Vagina (tissue), 2 donors: ENCODE measurements at places on chromosomes 13 and 19. TPM values are rescaled to one million over a fixed set of nuclear protein-coding genes. Genes with fewer than 3 reads are reported as not detected.

- no peak for DNase-seq
Measured at GRCh38 chr13:80040196-80040980, 300.5 kb downstream of the SPRY2 start.

DNA sequence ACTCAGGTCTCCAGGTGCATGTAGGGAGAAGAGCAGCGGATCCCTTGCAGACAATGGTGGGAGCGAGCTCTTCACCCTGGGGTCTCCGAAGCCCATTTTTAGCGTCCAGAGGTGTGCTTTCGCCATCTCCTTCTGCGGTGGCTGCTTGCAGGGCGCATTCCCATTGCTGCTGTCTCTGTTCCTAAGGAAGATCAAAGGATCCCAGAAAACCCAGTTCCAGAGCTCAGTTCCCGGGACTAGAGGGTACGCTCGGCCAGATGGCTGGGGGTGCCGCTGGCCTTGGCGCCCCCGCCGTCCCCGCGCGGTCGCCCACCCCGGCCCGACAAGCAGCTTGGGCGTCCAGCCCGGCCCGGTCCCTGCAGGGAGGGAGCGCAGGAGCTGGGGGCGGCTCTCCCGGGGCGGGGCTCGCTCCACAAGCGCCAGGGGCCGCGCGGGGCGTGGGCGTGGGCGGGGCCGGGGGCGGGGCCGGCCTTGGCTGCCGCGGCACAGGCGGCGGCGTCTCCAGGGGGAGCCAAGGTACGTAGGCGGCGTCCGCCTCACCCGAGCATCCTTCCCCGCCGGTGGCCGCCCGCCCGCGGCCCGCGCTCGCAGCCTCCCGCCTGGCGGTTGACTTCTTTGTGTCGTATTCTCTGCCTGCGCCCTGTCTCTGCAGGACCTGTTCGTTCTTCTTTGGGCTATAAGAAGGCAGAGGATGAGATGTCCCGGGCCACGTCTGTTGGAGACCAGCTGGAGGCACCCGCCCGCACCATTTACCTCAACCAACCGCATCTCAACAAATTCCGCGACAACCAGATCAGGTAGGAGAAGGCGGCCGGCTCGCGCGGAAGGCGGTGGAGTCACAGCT, 96.8 kb downstream of the ATP8A2 start:
- DNase-seq: no peak

DNA sequence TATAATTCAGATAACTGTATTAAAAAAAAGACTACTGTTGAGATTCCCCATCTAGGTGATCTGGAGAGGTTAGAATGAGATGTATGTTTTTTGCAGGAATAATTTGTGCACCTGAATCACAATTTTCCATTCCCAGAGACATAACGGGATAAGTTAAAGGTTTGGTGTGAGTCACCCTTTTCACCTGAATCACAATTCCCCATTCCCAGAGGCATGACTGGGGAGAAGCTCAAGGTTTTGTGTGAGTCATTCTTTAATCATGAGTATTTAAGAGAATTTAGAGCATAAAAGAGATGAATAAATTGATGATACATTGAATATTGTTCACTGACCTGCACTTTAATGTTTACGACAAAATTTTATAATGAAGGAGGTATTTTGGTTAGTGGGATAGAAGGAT, 9.0 kb downstream of the OR7A5 start:
- no peak for DNase-seq

GRCh38 chr13:73000027-73000674, 58.7 kb upstream of the KLF5 start:
- no peak for DNase-seq

GRCh38 chr19:18257503-18258470, 16.5 kb downstream of the IQCN start:
- no peak for DNase-seq

GRCh38 chr13:75479102-75479740, 2.7 kb downstream of the TBC1D4 start:
- no peak for DNase-seq

- no peak for DNase-seq
Measured at GRCh38 chr19:16062789-16063188, 13.5 kb upstream of the TPM4 start.

GRCh38 chr19:11881151-11881800, 6.3 kb upstream of the ZNF69 start:
- no peak for DNase-seq

GRCh38 chr19:32858155-32858554, 11.4 kb downstream of the SLC7A9 start:
- no peak for DNase-seq

- DNase-seq: no peak
Measured at GRCh38 chr13:34926508-34926907, 15.6 kb upstream of the NBEA start.

DNA sequence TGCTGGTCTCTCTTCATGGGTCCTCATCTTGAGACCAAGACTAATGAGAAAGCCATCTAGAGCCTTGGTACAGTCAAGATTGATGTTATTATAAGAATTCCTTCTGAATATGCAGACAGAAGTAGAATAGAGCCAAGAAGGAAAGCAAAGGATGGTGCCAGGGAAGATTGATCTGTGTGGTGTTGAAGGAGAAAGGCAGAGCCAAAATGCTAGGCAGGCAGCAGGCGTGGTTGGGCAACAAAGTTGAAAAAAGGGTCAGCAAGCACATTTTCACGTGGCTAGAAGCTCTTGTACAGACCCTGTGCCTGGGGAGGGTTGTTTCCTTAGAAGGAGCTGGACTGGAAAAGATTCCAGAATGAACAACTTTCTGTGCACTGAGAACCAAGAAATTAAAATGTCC, 319.7 kb upstream of the ARGLU1 start:
- no peak for DNase-seq

- DNase-seq: no peak
Measured at GRCh38 chr19:34959021-34959420, 5.0 kb downstream of the ZNF792 start.

DNA sequence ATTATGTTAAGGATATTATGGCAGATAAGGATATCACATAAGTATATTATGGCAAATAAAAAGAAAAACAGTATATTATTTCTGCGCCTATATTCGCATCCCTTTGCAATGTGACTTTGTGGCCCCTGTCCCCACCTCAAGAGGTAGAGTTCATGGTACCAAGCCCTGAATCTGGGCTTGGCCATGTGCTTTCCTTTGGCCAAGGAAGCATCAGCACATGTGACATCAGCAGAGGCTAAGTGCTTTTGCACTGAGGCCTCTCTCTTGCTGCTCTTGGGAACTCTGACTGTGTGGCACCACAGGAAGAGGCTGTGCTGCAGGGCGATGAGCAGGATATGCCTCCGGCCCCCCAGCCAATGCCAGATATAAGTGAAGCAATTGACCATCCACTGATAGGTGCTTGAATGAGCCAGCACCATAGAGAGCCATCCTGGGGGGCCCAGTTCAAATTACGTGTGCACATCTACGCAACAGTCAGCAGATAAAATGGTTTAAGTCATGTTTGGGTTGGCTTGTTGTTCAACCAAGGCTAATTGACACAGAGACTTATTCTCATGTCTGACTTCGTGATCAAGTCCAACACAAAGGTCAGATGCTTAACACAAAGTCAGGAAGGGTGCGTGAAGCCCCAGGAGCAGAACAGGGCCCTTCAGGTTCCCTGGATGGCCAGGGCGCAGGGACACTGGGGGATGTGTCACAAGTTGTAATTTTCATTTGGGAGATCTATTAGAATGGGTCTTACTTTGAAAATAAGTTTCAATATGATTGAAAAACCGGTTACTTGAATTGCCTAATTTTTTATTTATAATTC, 173.3 kb downstream of the COL4A1 start:
- DNase-seq: no peak

DNA sequence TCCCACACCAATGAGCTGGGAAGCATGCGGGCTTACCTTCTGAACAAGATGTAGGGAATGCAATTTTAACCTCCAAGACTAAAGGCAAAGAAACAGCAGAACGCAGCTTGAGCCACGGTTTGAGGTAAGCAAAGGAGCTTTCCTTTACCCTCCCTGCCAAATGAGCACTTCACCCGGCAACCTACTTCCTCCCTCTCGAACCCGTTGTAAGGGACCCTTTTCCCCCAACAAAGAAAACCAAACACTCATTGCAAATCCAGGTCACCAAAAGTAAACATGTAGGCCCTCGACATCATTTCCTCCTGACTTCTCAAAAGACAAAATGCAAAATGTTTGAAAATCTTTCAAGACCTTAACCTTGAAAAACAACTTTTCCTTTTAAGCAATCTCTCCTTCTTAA, 65.3 kb downstream of the ABCC4 start:
- no peak for DNase-seq

DNA sequence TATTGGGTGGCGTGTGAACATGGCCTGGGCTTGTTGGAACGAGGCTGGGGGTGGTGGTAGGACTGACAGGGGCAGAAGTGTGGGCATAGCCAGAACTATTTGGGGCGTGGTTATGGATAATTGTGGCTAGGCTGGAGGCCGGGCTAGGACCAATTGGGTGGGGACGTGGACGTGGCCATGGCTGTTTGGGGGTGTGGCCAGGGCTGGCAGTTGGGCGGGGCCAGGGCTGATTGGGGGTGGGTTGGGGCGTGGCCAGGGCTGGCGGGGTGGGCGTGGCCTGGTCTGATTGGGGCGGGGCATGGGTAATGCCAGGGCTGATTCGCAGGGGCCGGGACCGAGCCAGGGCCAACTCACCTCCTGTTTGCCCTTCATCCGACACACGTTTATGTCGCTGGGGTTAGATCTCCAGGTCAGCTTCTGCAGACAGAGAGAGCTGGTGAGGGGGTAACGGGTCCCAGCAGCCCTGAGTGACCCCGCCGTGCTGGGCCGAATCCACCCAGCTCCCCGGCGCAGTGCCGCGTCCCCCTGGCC, 2.8 kb downstream of the SEMA6B start:
- no peak for DNase-seq

GRCh38 chr13:30303269-30303668, 4.1 kb downstream of the KATNAL1 start:
- no peak for DNase-seq

DNA sequence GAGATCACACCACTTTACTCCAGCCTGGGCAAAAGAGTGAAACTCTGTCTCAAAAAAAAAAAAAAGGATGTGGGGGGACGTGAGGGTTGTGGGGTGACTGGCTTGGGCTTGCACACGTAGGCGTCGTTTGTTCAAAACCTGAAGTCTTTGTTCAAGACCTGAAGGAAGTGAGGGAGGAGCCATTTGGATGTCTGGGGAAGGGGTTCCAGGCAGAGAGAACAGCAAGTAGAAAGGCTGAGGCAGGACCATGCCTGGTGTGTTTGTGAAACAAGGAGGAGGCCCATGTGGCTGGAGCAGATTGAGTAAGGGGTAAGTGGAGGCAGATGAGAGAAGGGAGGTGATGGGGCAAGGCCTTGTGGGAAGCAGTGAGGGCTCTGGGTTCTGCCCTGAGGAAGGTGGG, 27.8 kb downstream of the PIN1 start:
- no peak for DNase-seq

- no peak for DNase-seq
Measured at GRCh38 chr19:4434391-4434790, 23.2 kb downstream of the UBXN6 start.

C19orf81 gene
- not detected for total RNA-seq

YIPF2 gene
- total RNA-seq: 42.7 TPM

DENND1C gene
- total RNA-seq: 2.9 TPM

POSTN gene
- total RNA-seq: 60.9 TPM

URAD gene
- total RNA-seq: not detected

KIR2DL4 gene
- not detected for total RNA-seq

BEST2 gene
- total RNA-seq: 1.2 TPM

ZNF208 gene
- total RNA-seq: 5.6 TPM

ZNF431 gene
- total RNA-seq: 16.2 TPM

SHISA7 gene
- total RNA-seq: 0.25 TPM
